ENCODE measurements at places on chromosomes 11 and 22.

GRCh38 chr11:61730240-61730994, 22.0 kb upstream of the MYRF start:
- no peak for DNase-seq

DNA sequence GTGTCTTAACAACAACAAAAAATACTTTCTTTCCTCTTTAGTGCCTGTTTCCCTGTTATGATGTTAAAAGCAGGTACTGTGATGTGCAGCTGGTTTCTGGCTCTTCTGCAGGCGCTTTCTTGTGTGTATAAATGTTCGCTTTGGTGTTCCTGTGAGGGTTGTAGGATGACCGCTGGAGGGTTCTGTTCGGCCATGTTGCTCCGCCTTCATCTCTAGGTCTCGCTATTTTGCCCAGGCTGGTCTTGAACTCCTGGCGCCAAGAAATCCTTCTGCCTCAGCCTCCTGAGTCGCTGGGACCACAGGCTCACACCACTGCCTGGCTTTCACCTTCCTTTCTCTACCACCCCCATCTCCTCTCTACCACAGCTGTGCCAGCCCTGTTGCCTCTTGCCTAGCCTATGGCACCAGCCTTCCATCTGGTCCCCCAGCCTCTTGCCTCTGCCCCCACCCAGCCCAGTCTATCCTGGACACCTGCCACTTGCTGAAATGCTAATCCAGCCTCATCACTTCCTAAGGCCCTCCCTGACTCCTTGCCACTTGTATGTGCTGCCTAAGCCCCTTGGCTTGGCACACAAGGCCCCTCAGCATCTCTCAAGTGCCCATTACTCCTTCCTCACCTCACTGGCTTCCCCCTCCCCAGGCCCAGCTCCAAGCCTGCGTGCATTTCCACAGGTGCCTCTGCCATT, 5.5 kb downstream of the LRRC74B start:
- DNase-seq, result no peak

DNA sequence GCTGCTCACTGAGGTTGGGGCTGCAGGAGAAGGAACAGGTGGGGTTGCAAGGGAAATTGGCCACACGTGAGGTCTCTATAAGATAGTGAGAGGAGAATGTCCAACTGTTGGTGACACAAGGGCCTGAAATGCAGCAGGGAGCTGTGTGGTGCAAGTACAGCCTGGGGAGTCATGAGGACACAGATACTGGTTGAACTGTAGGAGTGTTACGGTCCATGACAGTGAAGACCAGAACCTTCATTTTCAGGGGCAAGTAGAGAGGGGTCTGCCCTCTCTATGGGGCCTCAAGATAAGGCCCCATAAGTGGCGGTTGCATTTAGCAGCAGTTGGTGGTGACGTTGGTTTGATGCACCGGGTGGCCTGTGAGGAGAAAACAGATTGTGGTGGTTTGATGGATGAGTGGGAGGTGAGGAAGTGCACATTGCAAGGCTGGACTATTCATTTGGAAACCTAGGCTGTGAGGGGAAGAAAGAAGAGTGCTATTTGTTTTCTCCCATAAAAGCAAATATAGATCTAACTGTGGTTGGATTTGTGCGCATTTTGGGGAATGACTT, 39.4 kb downstream of the MICAL2 start:
- no peak for DNase-seq

- no peak for DNase-seq
Measured at GRCh38 chr11:34606326-34607120, 14.4 kb upstream of the EHF start.

GRCh38 chr22:42439821-42440674, 7.8 kb upstream of the NFAM1 start:
- no peak for DNase-seq

All from smooth muscle cell of the brain vasculature (primary cell).